ENCODE measurements at places on chromosomes 7 and 10.

- DNase-seq, result no peak
Measured at GRCh38 chr10:51663086-51663485, 36.3 kb downstream of the CSTF2T start.

DNA sequence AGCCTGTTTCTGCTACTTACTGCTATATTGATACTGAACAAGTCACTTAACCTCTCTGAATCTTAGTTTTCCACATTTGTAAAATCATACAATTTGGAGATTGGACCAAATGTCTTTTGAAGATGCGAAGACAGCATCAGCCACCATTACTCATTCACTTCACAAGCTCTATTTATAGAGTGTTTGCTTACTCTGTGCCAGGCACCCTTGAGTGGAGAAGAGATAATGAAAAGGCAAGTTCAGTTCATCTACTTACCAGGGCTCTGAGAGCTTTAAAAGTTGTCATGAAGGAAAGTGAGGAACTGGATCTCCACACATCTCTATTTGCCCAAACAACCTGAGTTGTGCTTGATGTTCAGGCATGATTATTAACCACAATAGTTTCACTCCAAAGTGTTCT, 277.5 kb downstream of the CSTF2T start:
- no peak for DNase-seq

- no peak for DNase-seq
Measured at GRCh38 chr10:117830205-117830604, 216.5 kb downstream of the RAB11FIP2 start.

DNA sequence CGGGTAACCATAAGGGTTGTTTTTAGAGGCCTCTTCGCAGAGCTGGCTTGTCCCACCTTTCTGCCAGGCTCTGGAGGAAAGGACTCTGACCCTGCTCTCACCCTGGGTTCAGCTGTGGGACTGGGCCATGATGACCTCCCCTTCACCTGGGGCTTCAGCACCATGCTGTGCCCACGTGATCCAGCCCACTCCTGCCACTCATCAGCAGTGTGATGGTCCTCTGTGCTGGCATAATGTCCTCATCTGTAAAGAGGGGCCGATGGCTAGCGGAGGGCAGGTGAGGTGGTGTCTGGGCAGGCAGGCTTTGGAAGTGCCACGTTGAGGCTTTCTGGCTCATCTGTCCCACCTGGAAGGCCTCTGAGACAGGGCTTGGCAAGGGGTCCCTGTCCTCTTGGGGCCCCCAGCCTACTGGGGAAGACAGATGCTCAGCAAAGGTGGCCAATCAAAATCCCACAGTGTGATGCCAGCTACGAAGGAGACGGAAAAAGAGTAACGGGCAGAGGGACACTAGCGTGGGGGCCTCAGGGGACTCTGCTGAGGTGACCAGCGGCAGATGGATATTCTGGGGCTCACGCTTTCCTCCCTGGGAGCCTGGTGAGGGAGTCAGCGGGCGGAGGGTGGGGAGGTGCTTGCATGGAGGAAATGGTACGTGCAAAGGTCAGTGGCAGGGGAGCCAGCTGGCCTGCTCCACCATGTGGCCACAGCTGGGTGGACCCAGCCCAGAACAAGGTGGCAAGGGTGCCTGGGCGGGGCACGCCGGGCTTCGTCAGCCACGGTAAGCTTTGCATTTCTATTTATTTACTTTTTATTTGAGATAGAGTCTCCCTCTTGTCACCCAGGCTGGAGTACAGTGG, 5.4 kb downstream of the LRWD1 start:
- no peak for DNase-seq

GRCh38 chr10:120483006-120483405, 26.0 kb downstream of the PLPP4 start:
- no peak for DNase-seq

- no peak for DNase-seq
Measured at GRCh38 chr10:103203466-103203865, 10.4 kb upstream of the NT5C2 start.

DNA sequence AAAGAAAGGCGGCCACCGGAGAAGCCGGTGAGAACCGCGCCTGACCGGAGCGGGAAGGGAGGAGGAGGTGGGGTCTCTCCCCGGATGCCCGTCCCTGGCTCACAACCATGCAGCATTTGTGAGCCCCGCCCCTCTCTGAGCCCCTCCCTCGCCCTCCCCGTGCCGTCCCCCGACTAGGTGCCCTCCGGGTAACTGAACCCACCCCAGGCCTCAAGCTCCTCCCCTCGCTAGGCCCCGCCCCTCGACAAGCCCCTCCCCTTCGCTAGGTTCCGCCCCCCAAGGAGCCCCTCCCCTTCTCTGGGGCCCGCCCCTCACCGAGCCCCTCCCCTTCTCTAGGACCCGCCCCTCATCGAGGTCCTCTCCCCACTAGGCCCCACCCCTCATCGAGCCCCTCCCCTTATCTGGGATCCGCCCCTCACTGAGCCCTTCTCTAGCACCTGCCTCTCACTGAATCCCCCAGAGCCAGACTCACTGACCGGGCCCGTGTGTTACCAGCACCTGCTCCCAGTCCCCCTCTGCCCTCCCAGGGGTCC, 42.2 kb upstream of the HSPB1 start:
- peak; percentile 51 for DNase-seq

DNA sequence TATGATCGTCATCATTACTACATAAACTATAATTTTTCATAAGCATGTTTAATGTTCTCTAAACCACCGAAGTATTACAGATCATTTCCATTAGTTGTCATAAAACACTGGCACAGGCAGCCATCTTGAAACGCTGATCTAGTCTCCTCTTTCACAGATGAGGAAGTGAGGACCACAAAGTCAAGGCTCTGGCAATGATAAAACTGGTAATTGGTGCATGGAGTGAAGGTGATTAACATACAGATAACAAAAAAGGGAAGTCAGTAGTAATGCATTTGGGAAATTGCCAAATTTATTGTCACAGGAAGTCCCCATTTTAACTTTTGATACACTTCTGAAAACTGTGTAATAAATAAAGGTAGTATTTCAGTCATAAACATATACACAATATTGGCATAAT, 49.3 kb downstream of the FBXL13 start:
- no peak for DNase-seq

All from T-helper 1 cell (primary cell).